ENCODE measurements at places on chromosomes 2 and 18. TPM values are rescaled to one million over a fixed set of nuclear protein-coding genes. Genes with fewer than 3 reads are reported as not detected.

Gene ASB18
- total RNA-seq, result not detected

Gene STPG4
- 0.37 TPM for total RNA-seq

Gene GALR1
- total RNA-seq, result not detected

Gene GREB1
- total RNA-seq, result 1.3 TPM

Gene GREB1L
- total RNA-seq, result not detected

Gene SGPP2
- not detected for total RNA-seq

Gene KYNU
- 9.5 TPM for total RNA-seq

Gene SAG
- not detected for total RNA-seq

Gene ZNF519
- 1.7 TPM for total RNA-seq

Gene SERPINB2
- total RNA-seq, result 0.74 TPM

Gene REEP1
- total RNA-seq, result not detected

Gene ARHGEF4
- 4.8 TPM for total RNA-seq

Gene PJVK
- total RNA-seq, result 1.8 TPM

Gene IL1RN
- 0.71 TPM for total RNA-seq

Gene CROCC2
- 0.14 TPM for total RNA-seq

Gene CRYGC
- total RNA-seq, result not detected

Gene BCS1L
- 28.2 TPM for total RNA-seq

Gene HOXD11
- total RNA-seq, result 0.14 TPM

Gene GDF7
- 0.14 TPM for total RNA-seq

Gene FAM228B
- total RNA-seq, result 7.5 TPM

Gene ICOS
- total RNA-seq, result not detected

Gene DYNAP
- total RNA-seq, result not detected

Gene UGT1A3
- total RNA-seq, result not detected

Measured in smooth muscle cell of bladder (primary cell).